ENCODE measurements at places on chromosomes 4 and X.

- no peak for DNase-seq
These were observed 512.5 kb upstream of the SLIT2 start for GRCh38 chr4:19739101-19739651.

DNA sequence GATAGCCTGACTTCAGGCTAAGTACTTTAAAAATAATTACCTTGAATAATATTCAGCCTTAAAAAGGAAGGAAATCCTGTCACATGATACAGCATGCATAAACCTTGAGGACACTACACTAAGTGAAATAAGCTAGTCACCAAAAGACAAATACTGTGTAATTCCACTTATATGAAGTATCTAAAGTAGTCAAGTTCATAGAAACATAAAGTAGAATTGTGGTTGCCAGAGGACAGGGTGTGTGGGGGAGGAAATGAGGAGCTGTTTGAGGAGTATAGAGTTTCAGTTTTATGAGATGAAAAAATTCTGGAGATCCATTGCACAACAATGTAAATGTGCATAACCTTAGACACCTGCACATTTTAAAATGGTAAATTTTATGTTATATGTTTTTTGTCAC is 5.6 kb upstream of the STPG2 start:
- no peak for DNase-seq

- DNase-seq, result no peak
These were observed 62.5 kb downstream of the PAQR3 start for GRCh38 chr4:78876568-78877320.

DNA sequence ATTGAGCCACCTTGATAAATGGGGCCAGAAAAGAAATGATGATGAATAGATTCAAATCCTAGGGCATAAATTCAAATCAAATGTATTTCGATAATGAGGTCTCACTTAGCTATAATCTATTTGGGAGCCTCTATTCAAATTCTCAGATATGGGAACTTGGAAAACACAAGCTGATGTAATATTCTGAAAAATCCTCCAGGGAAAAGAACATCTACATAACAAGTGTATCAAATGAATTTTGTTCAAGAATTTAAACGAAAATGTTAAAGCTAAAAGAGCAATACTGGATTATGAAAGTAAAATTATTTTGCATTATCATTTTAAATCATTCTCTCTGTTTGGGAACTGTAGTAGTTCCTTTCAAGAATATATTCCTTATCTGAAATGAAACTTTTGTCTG is 38.9 kb upstream of the RAP1GDS1 start:
- DNase-seq, result no peak

DNA sequence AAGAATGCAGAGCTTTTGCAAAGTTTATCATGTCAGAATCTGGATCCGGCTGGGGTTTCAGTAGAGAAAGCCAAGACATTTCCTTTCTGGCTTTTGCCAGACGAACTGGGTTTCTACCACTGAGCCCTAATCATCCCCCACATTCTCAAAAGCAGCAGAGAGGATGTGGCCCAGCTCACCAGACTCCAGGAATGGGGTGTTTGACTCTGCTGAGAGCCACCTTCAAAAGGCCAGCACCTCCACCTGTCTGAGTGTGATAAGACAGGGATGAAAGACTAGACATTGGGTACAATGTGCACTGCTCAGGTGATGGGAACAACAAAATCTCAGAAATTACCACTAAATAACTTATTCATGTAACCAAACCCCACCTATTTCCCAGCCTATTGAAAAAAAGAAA is 25.7 kb upstream of the CCKAR start:
- DNase-seq, result no peak

DNA sequence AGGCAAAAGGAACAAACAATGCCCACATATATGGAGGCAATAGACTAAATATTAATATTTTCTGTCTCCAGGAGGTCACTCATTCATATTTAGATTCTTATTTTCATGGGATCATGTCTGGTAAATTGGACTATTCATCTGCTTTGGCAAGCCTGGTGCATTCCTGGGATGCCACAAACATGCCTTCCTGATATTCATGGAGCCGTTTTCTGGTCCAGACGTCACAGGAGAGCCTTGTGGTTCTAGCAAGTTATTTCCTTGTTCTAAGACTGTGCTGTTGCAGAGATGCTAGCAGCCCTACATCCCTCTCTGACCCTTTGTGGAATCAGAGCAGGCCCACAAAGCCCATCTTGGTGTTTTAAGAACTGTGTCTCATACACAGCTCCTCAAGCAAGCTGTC is 16.1 kb upstream of the EXOSC9 start:
- DNase-seq, result no peak

DNA sequence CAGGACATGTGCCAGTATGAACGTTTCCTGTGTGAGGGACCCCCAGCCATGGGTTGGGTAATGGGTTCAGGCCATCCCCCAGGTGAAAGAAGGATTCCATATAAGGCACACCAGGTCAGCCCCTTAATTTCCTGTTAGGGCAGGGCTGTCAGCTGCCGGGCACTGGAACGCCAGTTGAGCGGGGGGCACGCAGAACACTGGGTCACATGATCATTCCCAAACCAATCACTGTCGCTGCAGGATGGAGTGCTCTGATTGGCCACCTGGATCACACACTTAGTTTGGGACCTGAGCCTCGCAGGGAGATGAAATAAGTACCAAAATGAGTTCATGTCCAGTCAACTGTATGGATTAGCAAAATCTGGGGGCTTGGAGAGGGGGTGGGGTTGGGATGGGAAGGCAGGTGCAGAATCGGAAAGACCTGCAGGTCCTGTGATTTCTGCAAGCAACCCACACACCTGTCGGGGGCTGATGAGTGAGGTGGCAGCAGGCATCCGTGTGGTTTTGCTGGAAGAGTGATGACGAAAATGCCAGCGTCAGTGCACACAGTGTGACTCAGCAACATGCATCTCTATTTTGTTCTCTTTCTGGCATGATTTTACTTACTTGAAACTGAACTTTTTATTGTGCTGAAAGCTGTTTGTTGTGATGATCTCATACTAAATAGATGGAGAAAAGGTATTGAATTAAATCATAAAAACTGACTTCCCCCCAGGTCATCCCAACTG is 32.2 kb downstream of the RNF212 start:
- no peak for DNase-seq

DNA sequence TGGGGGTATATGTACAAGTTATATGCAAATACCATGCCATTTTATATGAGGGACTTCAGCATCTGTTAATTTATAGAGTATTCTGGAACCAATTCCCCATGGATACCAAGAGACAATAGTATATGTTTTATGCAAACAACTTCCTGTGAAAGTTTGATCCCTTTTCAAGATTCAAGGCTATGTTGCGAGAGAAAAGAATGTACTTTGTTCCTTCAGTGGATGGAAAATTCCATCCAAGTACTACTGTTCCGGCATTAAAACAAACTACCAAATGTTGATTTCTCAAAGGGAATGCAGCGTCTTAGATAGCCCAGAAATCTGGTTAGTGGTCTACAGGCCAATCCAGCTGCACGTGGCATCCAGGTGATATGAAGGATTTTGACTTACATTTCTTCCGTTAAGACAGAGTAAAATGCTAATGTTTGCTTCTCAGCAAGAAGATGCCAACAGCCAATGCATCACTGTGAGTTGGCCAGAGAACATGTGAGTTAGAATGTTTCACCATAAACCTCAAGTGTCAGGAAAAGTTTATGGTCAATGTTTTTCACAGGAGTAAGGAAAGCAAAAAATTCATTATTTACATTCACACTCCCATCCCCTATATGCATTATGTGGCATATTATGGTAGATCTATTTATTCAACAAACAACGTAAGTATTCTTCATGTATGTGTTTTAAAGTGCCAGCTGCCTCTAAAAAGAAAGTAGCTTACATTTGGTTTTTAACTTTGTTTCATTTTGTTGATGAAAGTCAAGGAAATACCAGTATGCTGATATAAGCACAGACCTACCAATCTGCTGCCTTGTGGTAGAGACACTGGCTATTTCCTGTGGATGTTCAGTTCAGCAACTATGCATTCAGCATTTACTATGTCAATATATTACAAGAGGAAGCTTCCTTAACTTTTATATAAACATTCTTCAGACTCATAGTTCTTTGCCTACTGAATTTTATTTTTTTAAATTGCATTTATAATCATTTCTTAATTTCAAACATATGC is 44.4 kb downstream of the METTL14 start:
- DNase-seq, result no peak

GRCh38 chr4:25919676-25920075 is 5.7 kb downstream of the SMIM20 start:
- no peak for DNase-seq

DNA sequence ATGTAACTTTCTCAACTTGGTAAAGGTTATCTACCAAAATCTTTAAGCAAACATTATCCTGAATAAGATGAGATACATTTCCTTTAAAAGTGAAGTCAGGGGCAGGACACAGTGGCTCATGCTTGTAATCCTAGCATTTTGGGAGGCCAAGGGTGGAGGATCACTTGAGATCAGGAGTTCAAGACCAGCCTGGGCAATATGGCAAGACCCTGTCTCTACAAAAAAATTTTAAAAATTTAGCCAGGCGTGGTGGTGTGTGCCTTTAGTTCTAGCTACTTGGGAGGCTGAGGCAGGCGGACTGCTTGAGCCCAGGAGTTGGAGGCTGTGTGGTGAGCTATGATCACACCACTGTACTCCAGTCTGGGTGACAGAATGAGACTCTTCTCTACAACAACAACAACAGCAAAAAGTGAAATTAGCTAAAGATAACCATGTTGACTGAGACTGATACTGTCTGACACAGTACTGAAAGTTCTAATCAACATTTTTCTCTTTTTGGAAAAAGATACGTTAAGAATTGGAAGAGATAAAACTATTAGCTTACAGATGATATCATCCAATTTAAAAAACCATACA is 4.9 kb downstream of the DCAF16 start:
- no peak for DNase-seq

DNA sequence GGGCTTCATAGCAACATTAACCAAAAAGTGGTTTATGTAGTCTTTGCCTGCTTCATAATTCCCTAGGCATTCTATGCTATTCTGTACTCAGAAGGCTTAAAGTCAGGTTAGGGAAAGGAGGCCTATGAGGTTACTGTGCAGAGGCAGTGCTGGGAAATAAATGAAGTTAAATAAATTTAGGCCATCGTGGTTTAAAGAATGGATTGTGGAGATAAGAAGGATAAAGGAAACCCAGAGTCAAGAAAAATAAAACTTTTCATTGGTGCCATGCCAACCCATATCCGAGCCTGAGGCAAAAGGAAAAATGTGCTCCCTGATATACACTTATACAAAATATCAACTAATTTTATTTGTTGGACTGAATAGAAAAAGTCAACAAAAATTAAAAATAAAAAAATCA is 70.2 kb downstream of the AR start:
- DNase-seq, result no peak

DNA sequence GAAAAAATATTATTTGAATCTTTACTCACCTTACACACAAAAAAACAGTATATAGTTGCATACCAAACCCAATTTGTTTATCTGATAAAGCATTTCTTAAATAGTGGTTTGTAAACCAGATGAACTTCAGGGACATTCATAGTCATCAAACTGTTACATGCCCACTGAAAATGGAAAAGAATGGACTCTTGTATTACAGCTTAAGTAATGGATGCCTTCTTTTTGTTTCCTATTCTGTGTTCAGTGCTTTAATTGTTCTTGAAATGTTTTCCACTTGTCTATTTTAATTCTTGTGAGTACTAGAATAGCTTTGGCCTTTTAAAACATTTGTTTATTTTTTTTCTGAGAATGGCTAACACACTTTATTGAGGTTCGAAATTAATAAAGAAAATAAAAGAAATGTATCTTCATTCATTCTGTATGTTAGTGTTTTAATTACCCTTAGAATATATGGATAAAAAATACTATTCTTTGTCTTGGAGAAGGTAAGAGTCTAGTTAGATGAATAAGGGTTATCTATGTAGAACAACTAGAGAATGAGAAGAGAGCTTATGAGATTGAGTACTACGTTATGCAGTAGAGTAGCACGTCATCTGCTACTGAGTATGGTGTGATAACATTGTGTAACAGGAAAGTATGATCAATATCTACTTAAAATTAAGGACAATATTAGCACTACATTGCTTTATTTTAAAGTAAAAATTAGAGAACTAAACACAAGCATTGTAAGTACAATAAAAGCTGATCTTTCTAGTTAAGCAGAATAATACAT is 9.9 kb downstream of the CPEB2 start:
- DNase-seq, result no peak

DNA sequence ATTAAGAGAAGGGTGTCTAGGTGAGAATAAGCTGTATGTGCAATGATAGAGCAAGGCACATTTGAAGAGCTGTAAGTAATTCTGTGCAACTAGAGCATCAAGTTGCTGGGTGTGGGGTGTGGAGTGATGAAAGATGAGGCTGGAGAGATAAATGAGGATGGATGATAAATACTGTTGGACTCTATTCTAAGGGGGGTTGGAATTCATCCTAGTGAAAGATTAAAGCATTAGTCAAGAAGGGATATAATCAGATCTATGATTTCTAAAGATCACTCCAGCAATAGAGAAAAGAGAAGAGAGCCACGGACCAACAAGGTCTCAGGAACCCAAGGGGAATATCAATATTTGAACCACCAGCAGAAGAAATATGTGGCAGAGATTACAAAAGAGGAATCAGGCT is 415.0 kb upstream of the RPS6KA3 start:
- DNase-seq, result no peak

GRCh38 chr4:151251603-151252304 is 25.2 kb upstream of the PRSS48 start:
- DNase-seq, result no peak

DNA sequence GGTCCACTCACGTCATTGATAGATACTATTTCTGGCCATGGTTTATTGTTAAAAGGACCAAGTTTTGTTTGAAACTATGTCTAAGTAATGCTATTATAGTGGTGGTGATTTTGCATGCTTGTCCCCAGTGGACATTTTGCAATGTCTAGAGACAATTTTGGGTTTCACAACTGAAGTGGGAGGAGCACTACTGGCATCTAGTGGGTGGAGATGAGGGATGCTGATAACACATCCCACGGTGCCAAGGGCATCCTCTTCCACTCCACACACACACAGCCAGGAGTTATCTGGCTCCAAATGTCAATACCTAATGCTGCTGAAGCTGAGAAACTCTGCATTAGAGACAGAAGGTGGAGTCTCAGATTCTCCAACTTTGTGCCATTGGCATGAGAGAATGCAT is 131.2 kb downstream of the FRMPD4 start:
- DNase-seq, result no peak

GRCh38 chr4:98423009-98423408 is 161.8 kb downstream of the RAP1GDS1 start:
- DNase-seq, result no peak

GRCh38 chr4:17273047-17273446 is 238.8 kb downstream of the QDPR start:
- no peak for DNase-seq

GRCh38 chr4:121181493-121181892 is 17.4 kb upstream of the TNIP3 start:
- DNase-seq, result no peak
